CD4-positive, CD25-positive, alpha-beta regulatory T cell (primary cell): ENCODE measurements at places on chromosomes 13 and 19.
A peak's percentile ranks its signal among the peaks of the same experiment; 100 is the strongest.

- H3K27ac ChIP-seq = no peak overlapping the region
- H3K36me3 ChIP-seq = no peaks in the 10 kb centered on the region
- no peak for DNase-seq
- H3K27me3 ChIP-seq = peaks cover 3% of the 10 kb centered on the region
Measured at GRCh38 chr13:44040818-44041100, 161.1 kb downstream of the LACC1 start.

DNA sequence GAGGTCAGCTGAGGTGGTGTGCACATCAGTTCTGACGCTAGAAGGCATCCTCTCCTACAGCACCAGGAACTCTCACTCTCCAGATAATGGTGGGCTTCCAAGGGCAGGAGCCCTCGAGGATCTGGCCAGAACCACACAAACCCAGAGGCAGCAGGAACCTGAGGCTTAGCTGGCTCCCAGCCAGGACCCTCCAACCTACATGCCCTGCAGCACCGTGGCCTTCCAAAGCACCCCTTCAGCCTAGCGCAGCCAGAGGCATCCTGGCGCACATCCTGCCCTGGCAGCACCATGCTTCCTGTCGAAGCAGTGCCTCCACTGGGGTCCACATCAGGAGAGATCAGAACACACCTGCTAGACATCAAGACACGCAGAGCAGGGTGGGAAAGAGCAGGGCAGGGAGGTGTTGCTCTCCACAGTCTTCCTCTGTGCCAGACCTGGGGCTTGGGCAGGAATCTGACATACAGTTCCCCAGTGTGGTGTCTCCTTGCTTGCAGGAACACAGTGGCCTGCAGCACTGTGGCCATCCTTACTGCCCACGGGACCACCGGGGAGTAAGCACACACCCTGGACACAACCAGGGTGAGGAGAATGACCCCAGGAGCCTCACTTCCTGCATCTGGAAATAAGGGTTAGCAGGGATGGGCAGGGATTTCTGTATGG is 21.7 kb downstream of the TUBA3C start:
- H3K36me3 ChIP-seq = no peaks in the 10 kb centered on the region
- no peak overlapping the region for H3K27ac ChIP-seq
- no peak overlapping the region for H3K4me3 ChIP-seq
- no peaks in the 10 kb centered on the region for H3K4me1 ChIP-seq
- no peak for DNase-seq

- H3K4me1 ChIP-seq = peaks cover 15% of the 10 kb centered on the region
- H3K27me3 ChIP-seq = no peaks in the 10 kb centered on the region
- H3K36me3 ChIP-seq = no peaks in the 10 kb centered on the region
- peak overlapping the region; percentile 52 for H3K27ac ChIP-seq
- H3K4me3 ChIP-seq = no peak overlapping the region
Measured at GRCh38 chr13:114134944-114135610, 2.7 kb upstream of the RASA3 start.

DNA sequence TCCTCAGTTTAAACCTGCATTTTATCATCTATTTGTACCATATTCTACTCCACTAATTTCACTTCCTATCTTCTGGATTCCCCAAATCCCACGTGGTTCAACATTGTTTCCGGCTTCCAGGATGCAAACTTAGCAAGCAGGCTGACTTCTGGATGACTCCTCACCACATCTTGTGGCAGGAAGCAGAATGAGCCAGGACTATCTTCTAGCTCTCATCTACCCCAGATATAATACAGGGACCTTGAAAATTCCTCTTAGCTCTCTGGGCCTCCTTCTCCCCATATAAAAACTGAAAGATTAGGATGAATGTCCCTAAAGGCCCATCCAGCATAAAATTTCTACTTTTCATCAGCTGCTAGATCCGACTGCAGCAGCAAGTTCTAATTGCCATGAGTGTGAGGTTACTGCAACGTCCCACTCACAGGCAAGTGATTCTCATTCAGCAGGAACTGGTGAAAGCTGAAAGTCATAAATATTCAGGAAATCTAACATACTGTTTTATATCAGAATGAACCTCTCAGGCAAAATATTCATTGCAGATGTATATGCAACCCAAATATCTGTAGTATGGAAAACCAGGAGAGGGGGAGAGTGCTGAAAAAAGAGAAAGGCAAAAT is 93.4 kb downstream of the KCTD12 start:
- H3K27me3 ChIP-seq = no peaks in the 10 kb centered on the region
- no peaks in the 10 kb centered on the region for H3K4me1 ChIP-seq
- no peaks in the 10 kb centered on the region for H3K36me3 ChIP-seq
- DNase-seq = no peak

DNA sequence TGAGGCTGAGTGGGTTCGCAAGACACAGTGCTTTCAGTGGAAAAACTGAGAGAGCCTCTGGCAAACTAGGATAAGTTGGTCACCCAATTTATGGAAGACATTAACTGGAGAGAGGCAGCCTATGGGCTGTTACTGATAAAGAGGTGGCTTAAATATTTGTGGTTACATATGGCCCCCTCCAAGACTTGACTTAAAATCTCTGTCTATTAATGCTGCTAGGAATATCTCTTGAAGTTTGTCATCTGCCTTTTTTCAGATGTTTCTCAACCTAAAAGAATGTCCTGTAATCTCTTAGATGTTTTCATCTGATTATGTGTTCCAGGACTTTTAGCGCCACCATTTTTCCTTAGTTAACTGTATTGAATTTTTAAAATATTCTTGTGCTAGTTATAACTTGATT is 54.6 kb downstream of the NAA16 start:
- H3K4me3 ChIP-seq = no peak overlapping the region
- peaks cover 80% of the 10 kb centered on the region for H3K36me3 ChIP-seq
- H3K27ac ChIP-seq = no peak overlapping the region
- H3K27me3 ChIP-seq = no peaks in the 10 kb centered on the region
- no peaks in the 10 kb centered on the region for H3K4me1 ChIP-seq

DNA sequence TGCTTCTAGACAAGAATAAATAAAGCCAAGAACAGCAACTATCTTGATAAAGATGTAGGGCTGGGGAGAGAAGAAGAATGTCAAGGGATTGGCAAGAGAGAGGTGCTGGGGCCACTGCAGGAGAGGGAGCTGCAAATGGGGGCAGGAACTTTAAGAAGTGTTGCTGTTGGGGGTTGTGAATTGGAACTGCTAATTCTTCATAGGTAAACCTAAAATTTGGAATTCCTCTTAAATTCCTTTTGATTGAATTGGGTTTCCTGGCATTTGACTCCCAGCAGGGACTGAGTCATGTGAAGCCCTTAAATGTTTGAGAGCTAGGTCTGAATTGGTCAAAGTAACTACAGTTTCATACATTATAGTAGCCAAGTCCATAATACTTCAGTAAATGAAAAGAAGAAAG is 305.6 kb upstream of the TMTC4 start:
- no peak for DNase-seq
- peaks cover 2% of the 10 kb centered on the region for H3K27me3 ChIP-seq
- H3K36me3 ChIP-seq = no peaks in the 10 kb centered on the region
- H3K27ac ChIP-seq = no peak overlapping the region
- H3K4me1 ChIP-seq = no peaks in the 10 kb centered on the region

- peak; percentile 51 for DNase-seq
- no peak overlapping the region for H3K27ac ChIP-seq
- peaks cover 6% of the 10 kb centered on the region for H3K27me3 ChIP-seq
- peaks cover 3% of the 10 kb centered on the region for H3K36me3 ChIP-seq
- no peak overlapping the region for H3K4me3 ChIP-seq
Measured at GRCh38 chr19:996051-996838, 4.0 kb upstream of the GRIN3B start.

GRCh38 chr19:6519289-6519688 is 11.5 kb upstream of the TNFSF9 start:
- H3K27ac ChIP-seq = no peak overlapping the region
- peaks cover 33% of the 10 kb centered on the region for H3K4me1 ChIP-seq
- H3K4me3 ChIP-seq = no peak overlapping the region

DNA sequence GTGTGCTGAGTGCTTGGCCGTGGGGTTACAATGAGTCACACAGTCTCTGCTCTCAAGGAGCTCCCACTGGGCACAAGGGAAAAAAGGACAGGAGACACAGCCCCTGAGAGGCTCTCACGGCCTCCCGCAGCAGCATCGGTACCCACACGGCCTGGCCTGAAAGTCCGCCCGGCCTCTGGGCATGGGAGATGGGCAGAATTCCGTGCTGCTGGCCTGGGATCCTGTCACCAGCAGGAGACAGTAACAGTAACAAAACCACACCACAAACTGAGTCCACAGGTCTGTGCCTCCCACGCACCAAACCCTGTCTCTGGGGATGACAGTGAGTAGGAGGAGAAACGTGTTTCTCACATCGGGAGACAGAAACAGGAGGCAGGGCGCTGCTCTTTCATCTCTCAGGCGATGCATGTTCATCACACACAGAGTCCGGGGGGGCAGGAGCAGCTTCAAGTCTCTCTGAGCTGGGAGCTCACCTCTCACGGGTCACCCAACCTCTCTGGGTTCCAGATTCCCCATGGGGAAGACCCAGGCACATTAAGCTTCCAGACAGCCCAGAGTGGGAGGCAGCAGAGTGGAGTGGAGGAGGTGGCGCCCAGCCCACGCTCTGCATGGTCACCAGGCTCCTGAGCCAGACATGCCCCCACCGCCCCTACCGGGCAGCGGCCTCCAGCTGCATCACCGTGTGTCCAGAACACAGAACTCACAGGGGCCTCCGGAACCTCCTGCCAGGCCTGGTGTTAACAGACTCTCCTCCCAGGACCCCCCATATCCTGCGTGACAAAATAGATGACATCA is 124.7 kb upstream of the VSTM2B start:
- H3K4me3 ChIP-seq = no peak overlapping the region
- no peak overlapping the region for H3K27ac ChIP-seq
- H3K36me3 ChIP-seq = no peaks in the 10 kb centered on the region
- DNase-seq = no peak
- H3K27me3 ChIP-seq = no peaks in the 10 kb centered on the region

DNA sequence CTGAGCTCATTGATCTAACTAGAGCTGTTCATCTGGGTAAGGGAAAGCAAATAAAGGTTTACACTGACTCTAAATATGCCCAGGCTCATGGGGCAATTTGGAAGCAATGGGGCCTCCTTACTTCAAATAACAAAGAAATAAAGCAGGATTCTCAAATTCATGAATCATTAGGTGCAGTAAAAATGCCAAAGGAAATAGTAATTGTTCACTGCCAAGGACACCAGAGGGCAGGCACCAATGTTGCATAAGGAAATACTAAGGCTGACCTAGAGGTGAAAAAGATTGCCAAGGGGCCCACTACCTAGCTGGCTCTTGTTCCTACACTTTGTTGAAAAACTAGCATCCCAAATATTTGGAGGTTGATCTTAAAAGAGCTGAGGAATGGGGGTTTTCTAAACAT is 1686.7 kb upstream of the MIR17HG start:
- no peaks in the 10 kb centered on the region for H3K4me1 ChIP-seq
- no peak overlapping the region for H3K27ac ChIP-seq
- H3K36me3 ChIP-seq = no peaks in the 10 kb centered on the region

GRCh38 chr19:49210108-49210900 is 52.7 kb downstream of the TRPM4 start:
- H3K27ac ChIP-seq = no peak overlapping the region
- peak; percentile 14 for DNase-seq
- no peaks in the 10 kb centered on the region for H3K36me3 ChIP-seq
- no peak overlapping the region for H3K4me3 ChIP-seq
- H3K4me1 ChIP-seq = no peaks in the 10 kb centered on the region
- no peaks in the 10 kb centered on the region for H3K27me3 ChIP-seq

DNA sequence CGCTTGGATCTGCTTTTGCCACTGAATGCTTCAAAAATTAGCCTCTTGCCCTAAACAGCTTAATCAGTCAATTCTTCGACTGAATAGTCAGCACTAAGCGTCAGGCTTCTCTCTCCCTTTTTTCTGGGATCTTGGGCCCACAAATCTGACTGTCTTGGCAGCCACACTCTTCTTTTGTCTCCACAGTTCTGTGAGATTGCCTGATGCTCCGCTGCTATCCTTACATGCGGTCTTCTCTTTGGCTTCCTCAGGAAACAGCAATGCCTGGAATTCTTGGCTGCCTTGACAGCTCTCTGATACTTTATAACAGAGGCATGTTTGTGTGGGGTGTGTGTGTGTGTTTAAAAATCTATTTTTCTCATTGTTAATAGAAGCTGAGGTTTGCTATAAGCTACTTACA is 32.6 kb downstream of the ERCC5 start:
- H3K4me3 ChIP-seq = no peak overlapping the region
- no peaks in the 10 kb centered on the region for H3K27me3 ChIP-seq
- no peak for DNase-seq
- no peak overlapping the region for H3K27ac ChIP-seq
- no peaks in the 10 kb centered on the region for H3K4me1 ChIP-seq

- H3K27me3 ChIP-seq = no peaks in the 10 kb centered on the region
- peak; percentile 93 for DNase-seq
- peaks cover 67% of the 10 kb centered on the region for H3K4me1 ChIP-seq
- H3K4me3 ChIP-seq = peak within 1 kb of the TSS; percentile 98
Measured at GRCh38 chr19:41310033-41310831, at the start of gene CCDC97. Gene CCDC97, plus strand, starts transcription at chr19:41310172. Its CDS starts 139 bp downstream, at chr19:41310311.

GRCh38 chr13:99871249-99871898 is 100.2 kb downstream of the ZIC5 start:
- no peak overlapping the region for H3K4me3 ChIP-seq
- H3K4me1 ChIP-seq = no peaks in the 10 kb centered on the region
- H3K27ac ChIP-seq = no peak overlapping the region
- no peaks in the 10 kb centered on the region for H3K27me3 ChIP-seq
- H3K36me3 ChIP-seq = peaks cover 3% of the 10 kb centered on the region

DNA sequence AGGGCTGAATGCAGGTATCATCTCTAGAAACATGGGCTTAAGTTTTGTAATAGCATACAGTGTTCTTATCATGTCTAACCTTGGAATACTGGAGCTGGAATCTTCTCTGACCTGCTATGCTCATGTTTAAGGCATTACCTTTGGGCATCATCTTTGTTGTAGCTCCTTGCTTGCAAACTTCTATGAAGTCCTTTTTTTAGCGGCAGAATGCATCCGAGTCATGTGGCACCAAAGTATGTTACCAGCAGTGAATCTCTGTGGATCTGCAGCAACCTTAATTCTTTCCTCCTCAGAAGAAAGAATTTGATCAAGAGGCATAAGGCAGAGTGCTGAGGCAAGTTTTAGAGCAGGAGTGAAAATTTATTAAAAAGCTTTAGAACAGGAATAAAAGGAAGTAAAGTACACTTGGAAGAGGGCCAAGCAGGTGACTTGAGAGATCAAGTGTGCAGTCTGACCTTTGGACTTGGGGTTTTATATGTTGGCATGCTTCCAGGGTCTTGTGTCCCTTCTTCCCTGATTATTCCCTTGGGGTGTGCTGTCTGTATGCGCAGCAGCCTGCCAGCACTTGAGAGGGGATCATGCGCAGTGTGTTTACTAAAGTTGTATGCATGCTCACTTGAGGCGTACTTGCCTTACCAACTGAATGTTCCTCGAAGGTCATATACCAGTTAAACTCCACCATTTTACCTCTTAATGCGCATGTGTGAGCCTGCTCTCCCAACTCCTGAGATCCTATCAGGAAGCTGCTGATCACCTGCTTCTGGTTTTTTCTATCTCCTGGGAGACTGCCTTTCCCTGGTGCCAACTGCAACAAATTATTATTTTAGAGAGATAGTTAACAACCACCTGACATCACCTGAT is 115.5 kb downstream of the LACC1 start:
- H3K36me3 ChIP-seq = no peaks in the 10 kb centered on the region
- no peak overlapping the region for H3K27ac ChIP-seq
- no peak overlapping the region for H3K4me3 ChIP-seq
- H3K4me1 ChIP-seq = no peaks in the 10 kb centered on the region
- peaks cover 2% of the 10 kb centered on the region for H3K27me3 ChIP-seq
- DNase-seq = no peak
